ENCODE measurements at places on chromosomes 3 and 15. TPM values are rescaled to one million over a fixed set of nuclear protein-coding genes. Genes with fewer than 3 reads are reported as not detected.

TM4SF18 gene
- 10.1 TPM for total RNA-seq

PRKCD gene
- total RNA-seq = 32.2 TPM

TIMMDC1 gene
- total RNA-seq = 30.0 TPM

CDHR4 gene
- not detected for total RNA-seq

HDC gene
- total RNA-seq = 0.49 TPM

FAM43A gene
- total RNA-seq = 20.4 TPM

ITIH4 gene
- total RNA-seq = 5.9 TPM

PLIN1 gene
- 53.3 TPM for total RNA-seq

All from vagina (tissue), 2 donors.